CD4-positive, alpha-beta T cell treated with Interleukin-6 at 100 ng/mL for 8 hours (primary cell): ENCODE measurements at places on chromosomes 2 and 18.

DNA sequence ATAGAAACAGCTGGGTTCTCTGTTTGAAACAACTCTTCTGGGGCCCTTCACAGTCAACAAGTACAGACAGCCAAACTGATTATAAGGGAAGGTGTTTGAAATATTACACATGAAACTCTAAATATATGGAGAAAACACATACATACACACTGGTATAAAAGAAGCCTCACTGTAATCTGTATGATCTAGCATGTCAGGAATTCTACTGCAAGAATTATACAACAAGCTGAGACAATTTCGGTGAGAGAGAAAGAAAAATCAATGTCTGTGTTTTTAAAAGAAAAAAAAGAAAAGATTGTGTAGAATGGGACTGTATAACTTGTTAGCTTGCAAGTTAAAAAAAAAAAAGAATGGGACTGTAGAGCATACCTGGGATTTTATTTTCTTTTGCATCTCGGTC, 26.3 kb downstream of the IRS1 start:
- DNase-seq = no peak

DNA sequence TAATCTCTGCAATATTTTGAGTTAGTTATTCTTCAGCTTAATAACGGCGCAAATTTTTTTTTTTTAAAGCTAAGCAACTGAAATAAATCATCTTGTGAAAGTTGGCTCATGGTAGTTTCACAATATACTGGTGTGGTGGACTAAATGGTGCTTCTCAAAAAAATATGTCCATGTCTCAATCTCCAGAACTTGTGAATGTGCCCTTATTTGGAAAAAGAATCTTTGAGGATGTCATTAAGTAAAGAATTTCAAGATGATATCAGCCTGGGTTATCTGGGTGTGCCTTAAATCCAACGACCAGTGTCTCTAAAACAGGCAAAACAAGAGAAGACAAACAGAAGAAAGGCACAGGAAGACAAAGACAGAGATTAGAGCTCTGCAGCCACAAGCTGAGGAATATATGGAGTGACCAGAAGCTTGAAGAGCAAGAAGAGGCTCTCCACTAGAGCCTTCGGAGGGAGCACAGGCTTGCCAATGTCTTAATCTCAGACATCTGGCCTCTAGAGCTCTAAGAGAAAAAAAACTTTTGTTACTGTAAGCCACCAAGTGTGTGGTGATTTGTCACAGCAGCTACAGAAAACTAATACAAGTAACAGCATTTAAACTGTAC, 71.4 kb downstream of the HNMT start:
- DNase-seq = no peak

GRCh38 chr18:75130591-75131328, 78.2 kb downstream of the PTGR3 start:
- DNase-seq = no peak

- DNase-seq = no peak
These were observed 351.3 kb upstream of the RAB12 start for GRCh38 chr18:8257851-8258434.

- DNase-seq = peak; percentile 71
These were observed 100.5 kb downstream of the CAPN13 start for GRCh38 chr2:30706534-30707303.

GRCh38 chr2:228401065-228401912, 219.8 kb upstream of the SPHKAP start:
- DNase-seq = no peak

- no peak for DNase-seq
These were observed 15.5 kb upstream of the DAPL1 start for GRCh38 chr2:158779621-158780020.

- DNase-seq = no peak
These were observed 498.3 kb upstream of the SYT4 start for GRCh38 chr18:43775591-43775990.

- DNase-seq = no peak
These were observed 64.7 kb upstream of the HAAO start for GRCh38 chr2:42856891-42857632.

- DNase-seq = no peak
These were observed 471 bp upstream of the C2orf42 start for GRCh38 chr2:70191244-70191735.

DNA sequence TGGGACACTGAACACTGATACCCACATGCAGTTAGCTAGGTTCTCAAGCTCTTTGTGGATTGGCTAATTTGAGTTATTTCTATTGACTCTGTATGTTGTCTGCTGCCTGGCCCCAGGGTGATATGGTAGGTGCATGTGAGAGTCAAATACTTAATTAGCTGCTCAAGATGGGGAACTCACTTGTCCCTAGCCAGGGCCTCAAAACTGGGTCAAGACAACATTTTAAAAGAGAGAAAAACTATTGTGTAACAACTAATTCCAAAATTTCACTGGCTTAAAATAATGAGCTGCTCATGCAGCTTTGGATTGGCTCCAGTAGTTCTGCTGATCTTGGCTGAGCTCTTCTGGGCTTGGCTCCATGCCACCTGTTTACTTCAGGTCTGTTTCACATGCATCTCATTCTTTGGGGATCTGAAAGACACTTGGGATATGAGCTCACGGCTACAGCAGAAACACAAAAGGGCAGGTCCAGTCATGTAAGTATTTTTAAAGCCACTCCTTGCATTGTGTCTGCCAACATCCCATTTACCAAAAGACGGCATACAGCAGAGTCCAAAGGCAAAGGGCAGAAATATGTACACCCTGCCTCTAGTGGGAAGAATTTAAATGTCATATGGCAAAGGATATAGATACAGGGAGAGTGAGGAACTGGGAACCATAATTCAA, 716.8 kb downstream of the SUCLG1 start:
- DNase-seq = no peak

GRCh38 chr2:1641523-1641922, 102.8 kb downstream of the PXDN start:
- no peak for DNase-seq

DNA sequence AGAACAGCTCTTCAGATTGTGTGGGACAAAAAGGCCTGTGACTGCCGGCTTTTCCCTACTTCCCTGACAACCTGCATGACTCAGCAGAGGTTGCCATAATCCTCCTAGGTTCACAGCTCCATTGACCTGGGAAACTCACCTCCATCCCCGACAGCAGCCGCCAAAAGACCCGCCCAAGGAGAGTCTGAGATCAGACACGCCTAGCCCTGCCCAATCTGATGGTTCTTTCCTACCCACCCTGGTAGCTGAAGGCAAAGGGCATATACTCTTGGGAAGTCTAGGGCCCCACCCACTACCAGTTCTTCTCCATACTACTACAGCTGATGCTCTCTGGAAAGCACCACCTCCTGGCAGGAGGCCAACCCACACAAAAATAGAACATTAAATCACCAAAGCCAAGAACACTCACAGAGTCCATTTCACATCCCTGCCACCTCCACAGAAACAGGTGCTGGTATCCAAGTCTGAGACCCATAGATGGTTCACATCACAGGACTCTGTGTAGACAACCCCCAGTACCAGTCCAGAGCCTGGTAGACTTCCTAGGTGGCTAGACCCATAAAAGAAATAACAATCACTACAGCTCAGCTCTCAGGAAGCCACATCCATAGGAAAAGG, 140.6 kb downstream of the NETO1 start:
- no peak for DNase-seq

- DNase-seq = no peak
These were observed 209.5 kb downstream of the LPIN1 start for GRCh38 chr2:11955884-11956291.

DNA sequence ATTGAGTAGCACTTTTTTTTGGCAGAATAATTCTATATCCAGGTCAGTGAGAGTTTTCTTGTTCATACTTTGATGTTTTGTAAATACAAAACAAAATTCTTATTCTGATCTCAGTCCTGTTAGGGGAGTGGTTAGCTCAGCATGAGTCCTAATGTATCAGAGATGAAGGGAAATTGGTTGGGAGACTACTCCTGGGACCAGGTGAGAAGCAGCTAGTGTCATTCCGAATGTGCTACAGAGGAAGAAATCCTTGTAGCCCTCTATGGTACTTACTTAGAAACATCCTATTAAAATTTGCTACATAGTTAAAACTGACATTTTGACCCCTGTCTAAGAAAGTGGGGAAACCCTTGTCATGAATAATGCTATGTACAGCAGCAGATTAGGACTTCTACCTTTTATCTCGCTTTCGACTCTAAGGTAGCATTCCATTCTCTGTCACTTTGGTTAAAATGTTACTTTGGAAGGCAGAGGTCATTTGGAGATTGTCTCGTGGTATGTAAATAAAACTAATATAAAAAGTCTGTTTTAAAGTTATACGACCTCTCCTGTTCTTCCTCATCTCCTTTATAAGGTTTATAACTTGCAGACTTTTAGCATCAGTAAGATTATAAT, 65.8 kb downstream of the PARD3B start:
- no peak for DNase-seq

GRCh38 chr2:174970092-174970491, 35.1 kb downstream of the CHN1 start:
- no peak for DNase-seq

DNA sequence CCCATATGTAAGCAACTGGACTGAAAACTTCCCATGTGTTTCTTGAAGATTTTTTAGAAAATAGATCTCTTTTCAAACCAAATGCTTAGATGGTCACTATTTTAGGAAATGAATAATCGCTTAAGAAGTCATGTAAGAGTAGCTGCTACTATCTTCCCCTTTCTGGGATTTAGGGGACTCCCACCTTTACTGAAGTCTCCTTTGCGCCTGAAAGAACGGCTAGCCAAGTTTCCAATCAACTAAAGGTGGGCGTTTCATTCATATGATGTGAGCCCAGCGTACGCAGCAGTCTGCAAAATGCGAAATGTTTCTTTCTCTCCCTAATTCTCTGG, 1.1 kb downstream of the DIPK1C start:
- no peak for DNase-seq

GRCh38 chr2:65417509-65418085, 14.8 kb downstream of the SPRED2 start:
- no peak for DNase-seq

DNA sequence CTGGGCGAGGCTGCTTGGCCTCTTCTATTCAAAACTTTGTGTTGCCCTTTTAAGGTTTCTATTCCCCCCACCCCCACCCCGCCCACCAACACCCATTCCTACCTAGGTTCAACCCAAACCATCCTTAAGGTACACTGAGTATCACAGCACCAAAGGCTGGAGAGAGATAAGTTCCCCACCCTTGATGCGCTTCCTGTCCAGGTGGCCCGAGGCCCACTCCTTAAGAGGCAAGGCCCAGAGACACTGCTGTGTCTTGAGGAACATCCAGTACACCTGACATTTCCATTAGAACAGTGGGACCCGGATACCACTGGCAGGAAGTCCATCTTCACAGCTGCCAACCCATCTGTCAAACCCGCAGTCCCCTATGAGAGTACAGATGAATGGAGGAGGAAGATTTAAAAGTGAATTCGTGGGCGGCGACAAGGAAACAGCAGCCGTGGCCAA, 277 bp upstream of the INPP1 start:
- DNase-seq = no peak

GRCh38 chr2:107303964-107304363, 418.0 kb upstream of the ST6GAL2 start:
- no peak for DNase-seq

- DNase-seq = no peak
These were observed 7.8 kb downstream of the FAM117B start for GRCh38 chr2:202642567-202642966.
